ENCODE measurements at places on chromosomes 11 and 22. TPM values are rescaled to one million over a fixed set of nuclear protein-coding genes. Genes with fewer than 3 reads are reported as not detected.

GRCh38 chr11:75435571-75435925 is 2.5 kb upstream of the KLHL35 start:
- no peak for DNase-seq

DNA sequence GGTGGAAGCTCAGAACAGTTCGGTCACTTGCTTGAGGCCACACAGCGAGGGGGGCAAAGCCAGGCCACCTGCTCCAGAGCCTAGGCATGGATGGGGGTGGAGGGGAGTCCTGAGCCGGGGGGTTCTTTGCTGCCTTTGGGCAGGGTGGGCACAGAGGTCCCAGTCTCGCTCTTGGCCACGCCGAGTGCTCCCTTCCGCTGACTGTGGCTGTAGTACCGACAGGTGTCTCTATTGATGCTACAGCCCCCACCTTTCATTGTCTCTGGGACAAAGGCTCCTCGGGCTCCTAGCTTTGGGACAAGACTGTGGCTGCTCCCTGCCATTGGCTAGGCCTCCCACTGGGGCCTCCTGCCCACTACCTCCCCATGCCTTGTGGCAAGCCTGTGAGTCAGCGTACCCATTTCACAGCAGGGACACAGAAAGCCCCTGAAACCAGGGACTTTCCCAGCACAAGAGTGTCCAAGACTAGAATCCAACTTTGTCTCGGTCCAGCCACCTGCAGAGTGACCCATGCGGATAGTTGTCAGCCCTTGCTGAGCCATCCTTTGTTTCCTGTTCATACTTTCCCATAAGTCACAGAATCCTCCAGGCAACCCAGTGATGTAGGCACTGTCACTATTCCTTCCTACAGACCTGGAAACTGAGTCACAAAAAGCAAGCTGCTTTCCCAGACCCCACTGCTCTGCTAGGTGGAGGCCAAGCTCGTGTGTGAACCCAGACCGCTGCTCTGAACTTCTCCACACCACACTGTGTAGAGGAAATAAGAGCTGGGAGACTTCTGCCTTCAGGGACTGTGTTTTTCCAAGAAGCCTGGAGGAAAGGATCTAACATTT is 17.2 kb downstream of the MYEOV start:
- peak; percentile 39 for DNase-seq

DNA sequence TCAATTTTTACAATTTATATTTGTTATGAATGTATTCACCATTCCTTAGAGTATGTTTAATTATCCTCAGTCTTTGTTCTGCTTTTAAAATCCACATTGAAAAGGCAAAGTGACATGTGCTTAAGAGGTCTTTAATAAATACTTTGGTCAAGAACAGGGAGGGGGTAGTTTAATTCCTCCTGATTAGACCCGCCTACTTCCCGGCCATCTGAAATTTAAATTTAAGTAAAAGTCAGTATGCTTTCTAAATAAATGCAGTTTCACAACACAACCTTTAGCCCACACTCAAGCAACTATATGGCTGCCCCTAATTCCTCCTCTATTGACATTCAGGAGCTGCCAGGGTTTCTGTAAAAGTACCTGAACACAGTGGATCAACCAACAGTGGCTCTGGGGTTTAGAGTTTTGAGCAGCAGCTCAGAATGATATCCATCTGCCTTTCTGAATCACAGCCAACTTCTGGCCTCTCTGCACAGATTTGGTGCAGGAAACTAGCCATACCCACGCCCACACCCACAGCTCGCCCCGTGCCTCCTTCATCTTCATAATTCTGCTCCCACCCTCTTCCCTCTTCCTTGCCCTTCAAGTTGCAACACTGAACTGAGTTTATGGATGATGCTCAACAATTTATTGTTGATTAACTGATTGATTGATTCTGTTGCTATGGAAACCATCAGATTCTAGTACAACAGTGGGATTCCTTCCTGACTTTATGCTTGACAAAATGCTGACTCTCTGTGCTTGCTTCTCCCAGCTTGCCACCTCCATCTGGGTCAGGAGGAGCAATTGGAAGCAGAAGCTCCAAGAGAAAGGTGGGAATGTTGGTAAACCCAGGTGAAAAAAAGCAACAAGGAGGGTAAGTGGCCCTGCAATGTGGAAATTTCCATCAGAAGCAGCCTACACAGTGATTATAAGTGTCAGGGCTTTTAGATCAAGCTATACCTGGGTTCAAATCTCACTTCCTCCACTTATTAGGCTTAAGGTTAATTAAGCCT is 70.8 kb downstream of the PANX1 start:
- DNase-seq: no peak

DNA sequence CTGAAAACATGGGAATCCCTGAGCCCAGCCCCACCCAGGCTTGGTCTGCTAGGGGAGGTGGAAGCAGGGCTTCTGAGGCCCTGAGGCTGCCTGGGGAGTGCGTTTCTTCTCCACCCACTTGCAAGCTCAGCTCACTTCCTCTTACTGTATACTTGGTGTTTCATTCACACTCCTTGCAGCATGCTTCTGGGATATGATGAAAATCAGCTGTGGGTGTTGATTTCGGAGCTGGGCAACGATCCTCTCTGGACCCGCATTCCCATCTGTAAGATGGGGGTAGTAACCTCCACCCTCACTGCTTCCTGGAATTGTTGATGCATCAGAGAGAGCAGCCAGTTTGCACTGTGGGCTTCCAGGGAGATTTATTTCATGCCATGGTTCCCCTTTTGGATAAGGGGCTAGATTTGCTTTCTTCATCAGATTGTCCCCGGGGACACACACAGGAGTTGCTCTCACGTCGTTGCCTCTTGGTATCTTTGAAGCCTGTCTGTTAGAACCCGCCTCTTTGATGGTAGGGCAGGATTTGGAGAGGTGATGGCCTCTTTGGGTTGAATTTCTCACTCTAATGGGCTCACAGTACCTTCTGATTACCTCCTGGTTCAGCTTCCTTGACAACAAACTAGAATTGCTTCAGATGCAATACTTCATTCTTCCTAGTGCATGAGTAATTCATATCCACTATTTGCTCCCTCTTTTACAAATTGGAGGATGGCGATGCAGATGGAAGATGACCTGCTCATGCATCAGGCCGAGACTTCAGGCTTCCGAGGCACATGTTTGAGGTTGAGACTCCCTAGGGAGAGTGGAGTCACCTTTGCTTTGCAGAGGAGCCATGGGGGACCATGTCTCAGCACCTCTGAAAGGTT is 40.4 kb downstream of the BCR start:
- peak; percentile 70 for DNase-seq

- DNase-seq: no peak
Measured at GRCh38 chr11:47705721-47706120, 9.4 kb downstream of the AGBL2 start.

DNA sequence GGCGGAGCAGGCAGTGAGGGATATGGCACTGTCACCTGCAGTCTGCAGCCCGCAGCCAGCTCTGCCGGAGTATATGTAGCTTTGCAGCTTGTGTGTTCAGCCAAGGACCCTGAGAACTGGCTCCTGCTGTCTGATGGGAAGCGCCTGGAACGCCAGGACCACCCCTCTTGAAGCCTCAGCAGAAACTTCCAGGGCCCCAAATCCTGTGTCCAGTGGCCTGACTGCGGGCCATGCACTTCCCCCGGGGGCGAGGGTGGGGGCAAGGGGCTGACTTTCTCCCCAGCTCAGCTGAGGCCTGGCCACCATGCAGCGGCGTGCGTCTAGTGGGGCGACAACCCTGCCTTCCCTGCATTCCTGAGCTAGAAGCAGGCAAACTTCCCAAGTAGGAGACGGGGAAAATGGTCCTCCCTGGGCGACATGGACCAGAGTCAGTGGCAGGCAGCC is 32.3 kb downstream of the PISD start:
- DNase-seq: no peak

- DNase-seq: no peak
Measured at GRCh38 chr11:2266586-2267305, 3.6 kb downstream of the ASCL2 start.

- no peak for DNase-seq
Measured at GRCh38 chr11:69208190-69209037, 52.7 kb downstream of the SMIM38 start.

DNA sequence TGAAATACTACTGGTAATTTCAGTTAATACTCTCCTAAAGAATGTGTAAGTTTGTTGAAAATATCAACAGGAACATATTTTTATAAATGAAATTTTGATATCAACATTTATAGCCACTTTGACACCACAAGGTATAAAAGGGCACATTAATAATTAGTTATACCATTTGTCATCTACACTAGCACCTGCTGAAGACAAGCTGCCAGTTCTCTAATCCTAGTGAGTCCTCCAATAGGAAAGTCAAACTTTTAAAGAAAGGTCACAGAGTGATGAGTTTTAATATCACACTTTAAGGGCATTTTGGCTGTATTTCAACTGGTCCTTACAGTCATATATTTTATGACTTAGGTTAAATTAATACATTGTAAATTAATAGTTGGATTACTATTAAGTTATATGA is 52.3 kb downstream of the APOL5 start:
- no peak for DNase-seq

DNA sequence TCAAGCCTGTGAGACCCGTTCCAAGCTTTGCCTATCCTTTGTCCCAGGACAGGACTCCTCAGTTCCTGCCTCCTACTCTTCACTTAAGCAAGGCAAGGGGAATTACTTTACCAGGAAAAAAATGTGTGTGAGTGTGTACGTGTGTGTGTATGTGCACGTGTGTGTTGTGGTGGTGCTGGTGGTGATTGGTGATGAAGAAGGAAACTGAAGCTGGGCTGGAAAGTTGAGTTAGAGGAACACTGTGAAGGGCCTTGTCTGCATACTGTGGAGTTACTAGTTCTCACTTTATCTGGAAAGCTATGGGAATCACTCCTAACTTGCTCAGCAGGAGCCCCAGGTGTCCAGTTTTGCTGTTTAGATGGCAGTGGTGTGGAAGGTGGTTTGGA is 378 bp downstream of the OR51D1 start:
- DNase-seq: no peak

- DNase-seq: no peak
Measured at GRCh38 chr11:17917556-17917955, 95.3 kb downstream of the SERGEF start.

DNA sequence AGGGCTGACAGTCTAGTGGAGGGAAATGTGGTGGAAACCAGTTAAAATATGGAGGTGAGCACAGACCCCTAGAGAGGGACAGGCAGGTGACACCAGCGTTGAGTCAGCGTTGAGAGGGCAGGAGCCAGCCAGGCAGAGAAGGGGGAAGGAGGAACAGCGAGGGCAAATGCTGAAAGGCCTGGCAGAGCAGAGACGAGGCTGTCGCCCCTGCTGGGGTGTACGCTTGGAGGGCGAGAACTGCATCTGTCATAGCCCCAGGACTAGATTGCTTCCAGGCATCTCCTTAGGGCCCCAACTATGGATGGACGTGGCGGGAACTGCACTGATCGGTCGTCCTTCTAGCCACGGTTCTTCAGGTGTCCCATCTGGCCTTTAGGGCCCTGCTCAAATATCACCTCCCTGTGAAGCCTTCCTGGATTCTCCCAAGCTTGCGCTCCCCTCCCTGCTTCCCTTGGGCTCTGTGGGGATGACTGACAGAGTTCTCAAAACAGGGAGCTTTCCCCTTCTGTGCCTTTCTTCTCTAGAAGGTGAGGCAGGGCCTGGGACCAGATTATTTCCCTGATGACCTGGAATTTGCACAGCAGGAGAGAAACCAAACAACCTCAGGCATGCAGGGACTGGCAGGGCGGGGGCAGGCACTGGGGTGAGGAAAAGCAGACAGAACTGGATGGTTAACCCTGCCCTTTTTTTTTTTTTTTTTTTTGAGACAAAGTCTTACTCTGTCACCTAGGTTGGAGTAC is 11.1 kb downstream of the SYNGR1 start:
- no peak for DNase-seq

GRCh38 chr22:45452565-45453379 is 39.3 kb downstream of the RIBC2 start:
- DNase-seq: no peak

DNA sequence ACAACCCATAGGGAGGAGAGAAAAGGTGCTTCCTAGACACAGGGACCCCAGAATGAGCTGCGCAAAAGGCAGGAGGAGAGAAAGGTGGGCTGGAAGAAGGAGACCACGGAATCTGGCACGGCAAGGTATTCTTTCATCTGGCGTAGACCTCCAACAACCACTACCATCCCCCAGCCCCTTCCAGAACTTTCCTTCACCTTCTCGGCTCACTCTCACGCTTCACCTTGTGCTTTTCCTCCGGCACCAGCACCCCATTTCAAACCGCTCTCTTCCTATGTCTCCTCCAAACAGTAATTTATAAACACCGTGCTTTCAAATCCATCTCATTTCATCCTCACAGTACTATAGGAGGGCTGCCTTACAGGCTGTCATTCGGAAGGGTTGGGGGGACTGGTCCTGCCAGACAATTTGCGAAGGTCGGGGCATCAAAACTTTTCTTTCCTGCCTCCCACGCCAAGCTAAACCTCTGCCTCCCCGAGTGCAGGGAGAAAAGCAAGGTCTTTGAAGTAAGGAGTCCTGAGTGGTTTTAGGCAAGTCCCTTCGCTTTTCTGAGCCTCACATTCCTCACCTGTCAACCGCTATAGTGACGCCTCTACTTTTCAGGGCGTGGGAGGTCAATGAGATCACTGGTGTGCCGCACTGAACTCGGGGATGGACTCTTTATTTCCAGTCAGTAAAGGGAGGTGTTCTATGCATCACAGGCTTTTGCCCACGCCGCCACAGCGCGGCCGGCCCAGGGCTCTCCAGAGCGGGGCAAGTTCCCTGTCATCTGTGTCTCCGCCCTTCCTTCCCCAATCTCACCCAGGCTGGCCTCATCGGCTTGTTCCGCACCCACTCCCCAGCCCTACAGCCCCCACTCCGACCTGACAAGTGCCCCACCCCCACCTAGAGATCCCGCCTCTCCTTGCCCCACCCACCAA is 800 bp downstream of the KCTD21 start:
- DNase-seq: no peak

- DNase-seq: no peak
Measured at GRCh38 chr22:32378707-32379272, 21.1 kb downstream of the RFPL3 start.

GRCh38 chr22:50049299-50050195 is 8.6 kb downstream of the TTLL8 start:
- no peak for DNase-seq

GRCh38 chr22:23833911-23834317 is 4.9 kb downstream of the DERL3 start:
- DNase-seq: peak; percentile 37

- no peak for DNase-seq
Measured at GRCh38 chr11:22634897-22635629, 9.4 kb upstream of the FANCF start.

DNA sequence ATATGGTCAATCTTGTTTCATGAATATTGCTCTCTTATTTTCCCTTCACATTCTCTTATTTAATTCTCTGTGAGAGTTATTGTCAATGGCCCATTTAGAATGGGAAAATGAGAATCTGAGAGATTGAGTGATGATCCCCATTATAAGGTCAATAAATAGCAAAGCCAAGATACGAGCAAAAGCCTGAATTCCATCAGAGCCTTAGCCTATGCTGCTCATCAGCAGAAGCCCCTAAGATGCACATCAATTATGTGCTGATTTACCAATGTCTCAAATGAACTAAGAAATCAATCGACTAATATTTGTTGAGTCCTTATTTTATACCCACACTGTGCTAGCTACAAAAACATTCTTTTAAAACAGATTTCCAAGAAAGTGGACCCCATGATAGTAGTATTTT is 330.8 kb upstream of the DDI1 start:
- DNase-seq: no peak

Gene SLC22A25
- total RNA-seq: not detected

Gene APIP
- 26.5 TPM for total RNA-seq

Gene JAML
- 87.9 TPM for total RNA-seq

Gene BATF2
- total RNA-seq: 7.5 TPM

Gene C11orf86
- not detected for total RNA-seq

Gene AQP11
- total RNA-seq: 0.61 TPM

Gene CHRM1
- 4.7 TPM for total RNA-seq

Gene LSP1
- 78.2 TPM for total RNA-seq

Gene UCP2
- total RNA-seq: 56.3 TPM

Gene DBX1
- total RNA-seq: not detected

Gene OAF
- total RNA-seq: 19.8 TPM

Gene CRYBA4
- total RNA-seq: not detected

Gene IGLL1
- total RNA-seq: not detected

Gene MS4A15
- total RNA-seq: 147 TPM

Measured in upper lobe of right lung (tissue), 1 donor.